Peyer's patch (tissue), 4 donors: ENCODE measurements at places on chromosomes 7 and 10. TPM values are rescaled to one million over a fixed set of nuclear protein-coding genes. Genes with fewer than 3 reads are reported as not detected.

DNA sequence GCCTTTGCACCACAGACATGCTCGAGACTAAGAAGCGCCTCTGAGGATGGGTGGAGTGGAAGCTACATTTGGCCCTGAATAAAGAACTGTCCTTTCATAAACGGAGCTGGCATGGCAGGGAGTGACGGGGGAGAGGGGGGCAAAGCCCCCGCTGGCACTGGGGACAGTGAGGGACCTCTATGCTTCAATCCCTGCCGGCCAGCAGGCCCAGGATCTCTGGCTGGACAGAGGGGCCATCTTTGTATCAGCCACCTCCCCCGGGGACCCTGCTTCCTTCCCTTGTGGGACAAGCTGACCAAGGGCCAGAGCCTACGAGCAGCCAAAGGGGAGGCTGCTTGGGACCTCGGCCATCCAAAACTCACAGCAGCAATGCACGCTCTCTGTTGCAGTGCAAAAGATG lies 28.2 kb upstream of the ECHDC3 start:
- no peak for DNase-seq

GRCh38 chr7:6917258-6917657 lies 91.2 kb upstream of the CCZ1B start:
- no peak for DNase-seq

ABCB4 gene
- 0.70 TPM for total RNA-seq

CALCR gene
- total RNA-seq, result not detected

IRF5 gene
- 21.5 TPM for total RNA-seq

BTBD16 gene
- total RNA-seq, result not detected
